ENCODE measurements at places on chromosomes 2 and 18.

DNA sequence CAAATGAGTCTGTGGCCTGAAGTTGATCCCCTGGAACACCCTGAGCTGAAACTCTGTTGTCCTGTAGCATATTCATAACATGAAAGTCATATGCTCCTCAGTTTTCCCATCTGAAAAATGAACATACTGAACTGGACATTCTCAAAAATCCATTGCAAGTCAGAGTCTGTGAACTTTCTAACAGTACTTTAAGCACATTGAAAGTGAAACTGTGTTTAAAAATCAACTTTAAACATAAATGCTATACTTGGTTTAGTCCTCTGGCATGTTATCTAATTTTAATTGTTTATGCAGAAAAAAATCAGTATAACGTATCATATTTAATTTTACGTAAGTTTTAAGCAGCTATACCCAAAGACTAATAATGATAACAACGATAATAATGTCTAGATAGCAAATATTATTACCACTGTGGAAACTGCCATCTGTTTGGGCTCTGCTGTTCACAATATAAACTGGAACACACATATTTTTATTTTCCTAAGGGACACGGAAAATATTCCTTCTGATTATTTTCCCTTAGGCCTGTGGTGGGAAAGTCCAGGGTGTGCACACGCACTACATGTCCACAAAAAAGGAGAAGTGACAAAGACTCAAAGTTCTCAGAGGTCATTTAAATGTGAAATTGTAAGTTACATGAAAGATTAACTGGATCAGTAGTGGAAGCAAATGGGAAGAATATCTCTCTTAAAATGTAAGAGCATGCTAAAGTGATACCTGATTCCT is 56.1 kb upstream of the TTN start:
- no peak for DNase-seq

- DNase-seq, result no peak
Measured at GRCh38 chr2:178279636-178280035, 85.3 kb downstream of the OSBPL6 start.

DNA sequence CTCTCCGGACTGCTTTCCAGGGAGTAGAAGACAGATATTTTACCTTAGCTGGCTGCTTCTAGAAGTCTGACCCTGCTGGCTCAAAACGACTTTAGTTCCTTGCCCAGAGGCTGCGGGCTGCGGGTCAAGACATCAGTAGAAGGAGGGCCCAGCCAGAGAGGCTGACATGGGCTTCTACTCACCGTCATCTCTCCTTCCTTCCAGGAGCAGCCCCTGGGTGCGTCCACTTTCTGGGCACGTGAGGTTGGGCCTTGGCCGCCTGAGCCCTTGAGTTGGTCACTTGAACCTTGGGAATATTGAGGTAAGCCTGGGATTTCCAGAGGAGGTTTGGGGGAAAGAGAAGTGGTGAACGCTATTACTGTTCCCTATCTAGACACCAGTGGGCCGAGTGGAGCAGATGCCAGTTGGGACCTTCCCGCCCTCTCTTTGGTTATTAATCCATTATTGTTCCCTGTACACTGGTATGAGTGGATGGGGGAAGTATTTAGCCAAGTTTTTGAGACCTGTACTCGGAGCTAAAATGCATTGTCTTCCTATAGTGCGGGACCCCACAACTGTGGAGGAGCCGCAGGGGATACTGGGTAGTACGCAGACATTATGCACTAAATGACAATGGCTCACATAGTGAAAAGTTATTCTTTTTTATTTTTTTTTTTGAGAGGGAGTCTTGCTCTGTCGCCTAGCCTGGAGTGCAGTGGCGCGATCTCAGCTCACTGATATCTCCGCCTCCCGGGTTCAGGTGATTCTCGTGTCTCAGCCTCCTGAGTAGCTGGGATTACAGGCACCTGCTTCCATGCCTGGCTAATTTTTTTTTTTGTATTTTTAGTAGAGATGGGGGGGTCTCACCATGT is 26.3 kb upstream of the CASP8 start:
- no peak for DNase-seq

DNA sequence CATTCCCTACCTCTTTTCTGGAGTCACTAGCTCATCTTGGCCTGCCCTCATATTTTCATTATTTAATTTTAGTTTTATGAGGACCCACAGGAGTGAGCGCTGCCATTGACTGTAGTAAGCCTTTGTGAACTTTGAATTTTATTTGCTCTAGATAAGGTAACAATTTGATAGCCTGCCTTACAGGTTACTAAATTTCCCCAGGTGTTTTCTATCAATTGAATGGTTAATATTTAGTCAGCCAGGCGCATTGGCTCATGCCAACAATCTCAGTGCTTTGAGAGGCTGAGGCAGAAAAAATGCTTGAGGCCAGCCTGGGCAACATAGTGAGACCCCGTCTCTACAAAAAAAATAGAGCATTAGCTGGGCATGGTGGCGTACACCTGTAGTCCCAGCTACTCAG is 50.2 kb downstream of the DAW1 start:
- no peak for DNase-seq

DNA sequence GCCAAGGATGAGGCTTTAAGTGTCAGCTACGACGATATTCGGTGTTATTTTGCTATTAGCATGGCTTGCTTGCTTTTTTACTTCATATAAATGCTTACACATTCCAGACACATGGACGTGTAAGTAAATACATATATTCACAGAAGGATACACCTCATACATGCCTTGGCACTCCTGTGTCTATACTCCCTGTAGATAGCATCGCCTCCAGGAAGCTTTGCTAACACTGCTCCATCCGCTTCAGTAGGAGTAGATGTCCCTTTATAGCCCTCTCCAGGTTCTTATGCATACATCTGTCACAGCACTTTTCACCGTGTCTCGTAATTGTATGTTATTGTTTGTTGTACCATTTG is 27.5 kb upstream of the KCTD1 start:
- peak; percentile 30 for DNase-seq

GRCh38 chr2:132779206-132779721 is 109.3 kb upstream of the LYPD1 start:
- no peak for DNase-seq

DNA sequence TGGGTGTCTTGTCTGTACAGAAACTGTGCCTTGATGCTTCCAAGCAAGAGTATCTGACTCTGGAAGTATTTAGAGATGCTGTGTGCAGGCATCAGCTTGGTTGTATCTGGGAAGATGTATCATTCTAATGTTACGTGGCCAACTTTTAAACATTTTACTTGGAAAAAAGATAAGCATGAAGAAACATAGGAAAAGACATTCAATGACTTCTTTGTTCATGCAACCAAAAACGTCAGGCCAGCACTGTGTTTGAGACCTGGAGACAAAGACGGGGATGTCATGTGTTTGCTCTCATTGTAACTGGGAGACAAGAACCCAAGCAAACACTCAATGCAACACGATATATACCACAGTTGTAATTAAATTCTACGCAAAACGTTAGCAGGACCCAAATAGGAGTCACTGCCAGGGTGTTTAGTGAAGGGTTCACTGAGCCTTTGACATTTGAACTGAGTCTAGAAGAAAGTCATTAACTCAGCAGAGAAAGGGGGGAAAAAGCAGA is 8.9 kb upstream of the SESTD1 start:
- peak; percentile 98 for DNase-seq
